ENCODE measurements at places on chromosomes 12 and 14.

DNA sequence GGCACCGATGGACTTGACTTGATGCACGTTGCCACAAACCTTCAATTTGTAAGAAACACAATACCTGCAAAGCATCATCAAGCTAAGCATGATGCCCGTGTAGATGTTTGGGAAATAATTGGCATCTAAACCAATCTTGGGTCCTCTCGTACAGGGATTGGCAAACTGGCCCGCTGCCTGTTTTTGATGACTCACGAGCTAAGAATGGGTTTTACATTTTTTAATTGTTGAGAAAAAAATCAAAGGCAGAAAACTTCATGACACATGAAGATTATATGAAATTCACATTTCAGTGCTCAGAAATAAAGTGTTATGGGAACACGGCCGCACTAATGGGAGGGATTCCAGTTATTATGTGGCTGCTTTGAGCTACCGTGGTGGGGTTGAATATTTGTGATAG is 10.9 kb downstream of the MTA1 start:
- DNase-seq: no peak

- peak; percentile 46 for DNase-seq
Measured at GRCh38 chr14:105944632-105945610, 418.5 kb downstream of the TMEM121 start.

DNA sequence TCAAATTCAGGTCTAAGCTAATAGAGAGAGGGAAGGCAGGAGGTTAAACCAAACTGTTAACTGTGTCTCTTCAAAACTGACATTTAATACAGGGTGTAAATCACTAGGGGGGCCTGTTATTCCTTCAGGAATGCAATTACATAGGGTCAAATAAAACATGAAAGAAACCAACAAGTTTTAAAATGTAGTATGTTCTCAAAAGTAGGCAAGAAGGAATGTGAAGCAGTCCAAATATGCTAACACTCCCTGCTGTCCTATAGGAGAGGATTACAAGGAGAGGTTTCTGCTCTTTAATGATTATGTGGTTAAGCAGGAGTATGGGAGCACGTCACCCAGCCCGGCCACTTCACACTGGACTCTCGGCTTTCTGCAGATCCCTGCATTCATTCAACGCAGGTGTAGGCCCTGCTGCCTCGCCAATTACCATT is 42.5 kb upstream of the BMP4 start:
- DNase-seq: no peak

DNA sequence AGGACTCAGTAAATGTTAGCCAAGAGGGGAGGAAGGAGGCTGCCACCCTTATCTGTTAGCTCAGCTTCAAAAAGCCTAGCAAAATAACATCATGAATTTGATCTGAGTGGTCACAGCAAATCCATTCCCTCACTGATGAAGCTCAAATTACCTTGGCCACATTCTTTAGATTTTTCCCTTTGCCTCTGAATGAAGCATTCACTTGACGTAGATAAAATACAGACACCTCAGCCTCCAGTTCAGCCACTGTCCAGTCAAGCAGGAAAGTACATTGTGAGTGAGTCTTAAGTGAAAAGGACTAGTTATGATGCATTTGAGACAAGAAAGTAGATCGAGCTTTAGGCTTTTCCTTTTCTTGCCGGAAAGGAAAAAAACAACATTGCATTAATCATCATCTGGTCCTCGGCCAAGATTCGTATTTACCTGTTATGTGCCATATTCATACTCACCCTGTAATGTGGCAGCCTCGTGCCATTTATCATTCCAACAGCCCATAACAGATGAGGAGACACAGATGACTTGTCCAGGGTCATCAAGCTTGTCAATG is 146.5 kb downstream of the ETV6 start:
- DNase-seq: no peak

DNA sequence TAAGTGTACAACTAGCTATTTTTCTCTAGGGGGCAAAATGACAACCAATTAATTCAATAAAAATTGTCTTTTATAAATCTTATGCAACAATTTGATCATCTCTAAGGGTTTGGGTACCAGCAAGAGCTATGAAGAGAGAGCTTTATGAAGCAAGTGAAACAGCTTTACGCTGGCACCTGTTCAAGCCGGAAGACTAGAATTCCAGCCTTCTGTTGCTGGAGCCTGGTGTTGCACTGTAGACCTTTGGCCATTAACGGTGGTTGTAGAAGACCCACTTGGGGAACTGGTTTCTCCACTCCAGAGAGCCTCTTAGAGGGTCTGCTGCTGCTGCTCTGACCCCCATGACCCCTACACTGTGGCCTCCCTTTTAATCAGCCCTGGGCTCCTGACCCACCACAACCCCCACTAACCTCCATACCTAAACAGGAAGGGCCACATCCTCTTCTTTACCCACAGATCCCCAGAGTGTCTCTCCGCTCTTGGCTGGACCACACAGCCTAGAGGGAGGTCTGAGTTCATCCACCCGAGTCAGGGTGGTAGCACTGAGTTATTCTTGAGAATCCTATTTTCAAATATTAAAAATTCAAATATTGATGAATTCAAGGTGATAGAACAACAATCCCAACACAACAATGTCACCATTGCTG is 54.6 kb upstream of the STON2 start:
- no peak for DNase-seq

GRCh38 chr12:69044887-69045286 is 111.9 kb upstream of the CPM start:
- DNase-seq: no peak
